ENCODE measurements at places on chromosomes 13 and 19.

DNA sequence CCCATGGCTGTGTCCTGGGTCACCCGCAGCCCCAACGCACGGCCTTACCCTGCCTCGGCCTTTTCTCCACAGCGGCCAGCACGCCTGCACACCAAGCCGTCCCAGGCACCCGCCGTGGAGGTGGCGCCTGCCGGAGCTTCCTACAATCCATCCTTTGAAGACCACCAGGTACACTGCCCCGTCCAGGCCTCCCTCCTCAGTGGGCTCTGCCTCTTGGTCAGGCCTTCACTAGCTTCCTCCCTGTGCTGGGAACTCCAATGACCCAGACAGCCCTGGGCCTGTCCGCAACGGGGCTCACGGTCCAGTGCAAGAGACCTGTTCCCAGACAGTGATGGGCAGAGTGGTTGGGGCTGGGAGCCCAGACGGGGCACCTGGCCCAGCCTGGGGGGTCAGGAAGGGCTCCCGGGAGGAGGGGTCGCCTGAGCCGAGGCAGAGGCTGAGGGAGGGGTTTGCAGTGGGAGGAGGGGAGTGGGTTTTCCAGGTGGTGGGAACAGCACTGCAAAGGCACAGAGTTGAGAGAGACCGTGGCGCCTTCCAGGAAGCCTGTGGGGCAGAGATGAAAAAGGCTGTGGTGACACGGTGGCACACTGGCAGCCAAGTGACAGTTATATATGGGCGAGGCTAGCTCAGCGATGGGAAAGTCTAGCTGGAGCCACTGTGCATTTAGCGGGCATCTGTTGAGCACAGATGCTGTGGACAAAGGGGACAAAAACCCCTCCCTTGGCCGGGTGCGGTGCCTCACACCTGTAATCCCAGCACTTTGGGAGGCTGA is 7.3 kb downstream of the NOP53 start:
- H3K4me3 ChIP-seq: no peak overlapping the region
- H3K36me3 ChIP-seq: peaks cover 61% of the 10 kb centered on the region
- no peaks in the 10 kb centered on the region for H3K27me3 ChIP-seq
- H3K27ac ChIP-seq: no peak overlapping the region
- no peaks in the 10 kb centered on the region for H3K4me1 ChIP-seq
- DNase-seq: no peak

DNA sequence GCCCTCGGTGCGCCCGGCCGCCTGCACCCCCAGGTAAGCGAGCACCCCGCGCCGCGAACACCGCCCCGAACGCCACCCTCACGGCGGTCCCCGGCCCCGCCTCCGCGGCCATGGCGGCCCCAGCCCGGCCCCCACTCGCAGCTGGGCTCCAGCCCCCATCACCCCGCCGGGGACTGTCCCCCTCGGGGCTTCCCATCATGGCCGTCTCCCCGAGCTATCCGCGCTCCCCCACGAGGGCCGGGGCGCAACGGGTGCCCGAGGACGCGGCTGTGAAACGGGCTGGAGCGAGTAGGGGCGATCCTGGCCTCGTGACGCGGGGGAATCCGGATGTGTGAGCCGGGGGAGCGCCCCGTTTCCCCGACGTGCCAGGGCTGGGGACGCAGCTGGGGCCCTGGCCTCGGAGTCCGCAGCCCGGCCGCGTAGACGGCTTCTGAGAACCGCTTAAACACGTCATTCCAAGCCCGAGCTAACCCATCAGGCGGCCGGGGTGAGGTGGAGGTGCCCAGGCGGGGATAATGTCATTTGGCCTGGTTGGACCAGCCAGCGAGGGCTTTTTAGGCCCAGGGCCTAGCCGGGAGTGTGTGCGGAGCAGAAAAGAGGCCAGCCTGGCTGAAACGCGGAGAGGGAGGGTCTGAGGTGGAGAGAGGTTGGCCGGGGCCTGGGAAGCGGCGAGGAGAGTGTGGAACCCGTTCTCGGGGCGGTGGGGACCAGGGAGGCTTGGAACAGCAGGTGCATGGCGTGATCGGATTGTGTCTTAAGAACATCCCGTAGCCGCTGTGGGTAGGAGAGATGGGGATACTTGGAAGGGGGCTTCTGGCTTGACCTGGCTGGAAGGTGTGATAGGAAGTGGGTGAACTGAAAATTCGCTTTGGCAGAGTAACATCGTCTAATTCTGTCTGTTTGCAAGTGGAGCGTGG is 550 bp downstream of the CERS4 start:
- no peak for DNase-seq
- H3K4me3 ChIP-seq: peak overlapping the region; percentile 55
- no peaks in the 10 kb centered on the region for H3K36me3 ChIP-seq
- no peaks in the 10 kb centered on the region for H3K27me3 ChIP-seq
- H3K27ac ChIP-seq: no peak overlapping the region

GRCh38 chr19:53549340-53549739 is 11.4 kb downstream of the ZNF331 start:
- H3K27ac ChIP-seq: no peak overlapping the region
- no peaks in the 10 kb centered on the region for H3K27me3 ChIP-seq
- H3K4me3 ChIP-seq: no peak overlapping the region
- H3K36me3 ChIP-seq: peaks cover 10% of the 10 kb centered on the region

DNA sequence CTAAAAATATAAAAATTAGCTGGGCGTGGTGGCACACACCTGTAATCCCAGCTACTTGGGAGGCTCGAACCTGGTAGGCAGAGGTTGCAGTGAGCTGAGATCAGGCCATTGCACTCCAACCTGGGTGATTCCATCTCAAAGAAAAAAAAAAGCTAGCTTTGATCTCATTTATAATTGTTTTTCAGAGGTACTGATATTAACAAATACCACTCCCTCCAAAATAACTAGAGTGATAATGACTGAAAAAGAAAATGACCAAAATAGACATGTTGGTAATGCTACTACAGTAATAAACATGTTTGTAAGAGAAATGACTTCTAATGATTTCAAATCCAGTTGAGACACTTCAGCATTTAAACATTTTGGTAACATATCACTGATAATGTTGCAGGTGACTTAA is 13.0 kb downstream of the PDCD5 start:
- peaks cover 29% of the 10 kb centered on the region for H3K36me3 ChIP-seq
- H3K4me3 ChIP-seq: no peak overlapping the region
- no peaks in the 10 kb centered on the region for H3K27me3 ChIP-seq
- no peak for DNase-seq

DNA sequence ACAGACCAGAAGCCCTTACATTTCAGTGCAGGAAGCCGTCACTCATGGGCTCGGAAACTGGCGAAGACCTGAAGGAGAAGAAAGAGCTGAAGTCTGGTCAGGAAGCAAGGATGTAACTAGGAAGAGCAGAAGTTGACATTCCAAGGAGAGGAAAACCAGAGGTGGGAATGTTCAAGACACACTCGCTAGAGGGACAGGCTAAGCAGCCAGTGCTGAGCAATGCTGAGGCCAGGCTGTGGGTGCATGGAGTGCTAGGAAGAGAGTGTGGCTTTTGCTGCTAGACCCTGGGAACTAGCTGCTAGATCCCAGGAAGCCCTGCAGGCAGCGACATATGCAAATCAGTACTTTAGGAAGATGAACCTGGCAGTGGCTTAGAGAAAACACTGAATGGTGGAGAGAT is 12.1 kb upstream of the URAD start:
- no peaks in the 10 kb centered on the region for H3K27me3 ChIP-seq
- no peaks in the 10 kb centered on the region for H3K36me3 ChIP-seq
- no peak overlapping the region for H3K4me3 ChIP-seq
- no peak for DNase-seq
- H3K4me1 ChIP-seq: no peaks in the 10 kb centered on the region

DNA sequence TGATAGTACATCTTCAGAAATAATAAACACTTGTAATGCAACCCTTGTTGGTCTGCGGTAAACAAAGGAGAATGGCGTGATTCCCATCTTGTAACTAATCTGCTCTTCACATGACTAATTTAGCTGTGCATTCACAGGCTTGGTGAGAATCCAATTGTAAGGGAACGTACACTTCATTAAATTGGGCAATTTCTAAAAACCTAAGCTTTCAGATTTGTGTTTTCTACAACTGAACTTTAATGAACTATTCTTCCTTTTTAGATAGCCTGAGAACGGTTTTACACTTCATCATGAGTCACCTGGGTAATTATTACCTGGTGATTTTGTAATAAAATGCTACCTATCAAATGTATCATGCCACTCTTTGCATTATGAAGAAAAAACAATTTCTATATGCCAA is 306.9 kb downstream of the KLF5 start:
- H3K36me3 ChIP-seq: no peaks in the 10 kb centered on the region
- H3K27me3 ChIP-seq: no peaks in the 10 kb centered on the region
- H3K4me3 ChIP-seq: no peak overlapping the region
- peak overlapping the region; percentile 96 for H3K27ac ChIP-seq

DNA sequence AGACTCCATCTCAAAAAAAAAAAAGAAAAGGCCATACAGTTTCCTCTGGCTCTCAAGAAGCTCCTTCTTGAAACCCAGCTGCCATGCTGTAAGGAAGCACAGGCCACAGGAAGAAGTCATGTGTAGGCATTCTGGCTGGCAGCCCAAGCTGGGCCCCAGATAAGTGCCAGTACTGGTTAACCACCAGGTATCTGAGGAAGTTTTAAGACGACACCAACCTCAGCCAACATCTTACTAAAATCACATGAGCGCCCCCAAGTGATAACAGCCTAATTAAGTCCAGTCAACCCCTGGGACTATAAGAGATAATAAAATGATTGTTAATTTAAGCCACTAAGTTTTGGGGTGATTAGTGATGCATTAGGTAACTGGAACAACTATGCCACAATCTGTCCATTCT is 27.4 kb upstream of the AKT2 start:
- no peak for DNase-seq
- no peak overlapping the region for H3K27ac ChIP-seq
- no peaks in the 10 kb centered on the region for H3K27me3 ChIP-seq
- H3K36me3 ChIP-seq: no peaks in the 10 kb centered on the region

GRCh38 chr13:72805676-72806346 is 23.9 kb downstream of the PIBF1 start:
- H3K4me3 ChIP-seq: no peak overlapping the region
- H3K27ac ChIP-seq: 0 out of 2 replicates have a peak overlapping the region, but pooled peaks have one; percentile 36
- H3K27me3 ChIP-seq: no peaks in the 10 kb centered on the region
- peaks cover 17% of the 10 kb centered on the region for H3K36me3 ChIP-seq
- peaks cover 10% of the 10 kb centered on the region for H3K4me1 ChIP-seq

DNA sequence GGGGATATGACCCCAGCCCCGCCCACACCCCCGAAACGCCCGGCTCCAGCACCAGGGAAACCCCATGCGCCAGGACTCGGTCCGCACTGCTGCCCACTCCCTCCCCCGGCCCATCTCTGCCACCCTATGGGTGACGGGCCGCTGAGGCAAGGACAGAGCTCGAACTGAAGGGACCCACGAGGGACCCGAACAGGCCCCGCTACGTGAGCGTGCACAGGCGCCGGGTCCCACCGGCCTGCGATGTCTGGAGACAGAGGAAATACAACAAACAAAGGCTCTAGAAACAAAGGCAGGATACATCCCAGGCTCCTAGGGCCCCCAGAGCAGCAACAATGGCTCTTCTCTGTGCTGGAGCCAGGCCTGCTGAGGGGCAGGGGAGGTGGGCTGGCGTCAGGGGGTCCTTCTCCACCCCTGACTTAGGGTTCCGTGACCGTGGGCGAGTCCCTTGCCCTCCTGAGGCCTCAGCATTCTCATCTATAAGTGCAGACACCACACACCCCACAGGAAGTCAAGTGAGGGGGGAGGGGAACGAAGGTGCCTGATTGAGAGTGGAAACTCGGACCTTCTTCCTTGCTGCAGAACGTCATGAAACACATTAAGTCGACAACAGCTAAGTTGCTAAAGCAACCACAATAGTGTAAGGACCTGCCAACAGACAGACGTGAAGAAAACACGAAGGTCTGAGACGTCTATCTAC is 3.1 kb downstream of the ABHD17A start:
- DNase-seq: no peak
- peaks cover 6% of the 10 kb centered on the region for H3K4me1 ChIP-seq
- no peaks in the 10 kb centered on the region for H3K36me3 ChIP-seq

GRCh38 chr13:38399535-38399934 is 49.9 kb downstream of the UFM1 start:
- no peaks in the 10 kb centered on the region for H3K27me3 ChIP-seq
- no peak for DNase-seq
- no peak overlapping the region for H3K27ac ChIP-seq
- no peaks in the 10 kb centered on the region for H3K4me1 ChIP-seq
- H3K4me3 ChIP-seq: no peak overlapping the region
- H3K36me3 ChIP-seq: no peaks in the 10 kb centered on the region

DNA sequence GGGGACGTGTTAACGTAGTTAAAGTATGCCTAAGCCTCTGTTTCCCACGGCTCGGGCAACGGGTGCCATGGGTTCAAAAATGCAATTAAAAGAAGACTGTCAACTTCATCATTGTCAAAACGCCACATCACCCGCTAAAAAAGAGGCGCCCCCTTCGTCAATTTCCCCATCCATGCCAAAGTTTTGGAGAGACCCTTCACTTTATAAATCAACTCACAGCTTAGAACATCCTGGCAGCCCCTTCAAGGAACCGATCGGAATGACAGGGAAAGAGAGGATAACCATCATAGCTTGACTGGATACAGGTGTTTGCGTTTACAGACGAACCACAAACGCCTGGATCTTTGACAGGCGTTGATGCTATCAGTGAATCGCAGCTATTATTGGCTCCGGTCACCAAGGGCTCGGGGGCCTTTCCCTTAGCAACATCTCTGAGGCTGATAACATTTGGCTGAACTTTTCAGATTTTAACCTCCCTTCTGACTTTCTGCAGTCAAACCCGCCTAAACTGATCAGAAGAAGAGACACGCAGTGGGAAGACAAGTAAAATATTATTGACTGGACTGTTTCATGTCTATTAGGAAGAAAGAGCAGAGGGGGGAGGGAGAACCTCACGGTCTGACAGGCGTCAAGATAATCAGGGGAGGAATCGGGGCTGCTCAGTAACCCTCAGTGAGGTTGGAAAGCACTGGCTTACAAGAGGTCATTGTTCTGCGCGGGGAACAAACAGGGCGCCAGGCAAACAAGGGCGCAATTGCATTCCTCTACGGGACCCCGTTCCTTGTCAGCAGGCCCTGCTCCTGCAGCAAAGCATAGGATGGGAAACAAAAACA is 322.5 kb upstream of the ZNF507 start:
- no peak overlapping the region for H3K4me3 ChIP-seq
- H3K27ac ChIP-seq: no peak overlapping the region
- H3K36me3 ChIP-seq: no peaks in the 10 kb centered on the region
- H3K4me1 ChIP-seq: no peaks in the 10 kb centered on the region

GRCh38 chr19:46654621-46655152 is 6.3 kb downstream of the DACT3 start:
- no peak overlapping the region for H3K27ac ChIP-seq

- H3K27ac ChIP-seq: no peak overlapping the region
- H3K4me1 ChIP-seq: no peaks in the 10 kb centered on the region
- no peak overlapping the region for H3K4me3 ChIP-seq
- DNase-seq: no peak
- no peaks in the 10 kb centered on the region for H3K36me3 ChIP-seq
- H3K27me3 ChIP-seq: peaks cover 75% of the 10 kb centered on the region
Observed at GRCh38 chr19:30543243-30543945, 171.2 kb downstream of the ZNF536 start.

GRCh38 chr13:33167491-33167890 is 118.1 kb downstream of the STARD13 start:
- DNase-seq: no peak
- peaks cover 10% of the 10 kb centered on the region for H3K36me3 ChIP-seq
- H3K4me1 ChIP-seq: no peaks in the 10 kb centered on the region
- H3K4me3 ChIP-seq: no peak overlapping the region
- H3K27me3 ChIP-seq: no peaks in the 10 kb centered on the region
- no peak overlapping the region for H3K27ac ChIP-seq
